ENCODE measurements at places on chromosomes 5 and 9.

GRCh38 chr5:107068782-107069181, 602.0 kb downstream of the EFNA5 start:
- no peak for DNase-seq

DNA sequence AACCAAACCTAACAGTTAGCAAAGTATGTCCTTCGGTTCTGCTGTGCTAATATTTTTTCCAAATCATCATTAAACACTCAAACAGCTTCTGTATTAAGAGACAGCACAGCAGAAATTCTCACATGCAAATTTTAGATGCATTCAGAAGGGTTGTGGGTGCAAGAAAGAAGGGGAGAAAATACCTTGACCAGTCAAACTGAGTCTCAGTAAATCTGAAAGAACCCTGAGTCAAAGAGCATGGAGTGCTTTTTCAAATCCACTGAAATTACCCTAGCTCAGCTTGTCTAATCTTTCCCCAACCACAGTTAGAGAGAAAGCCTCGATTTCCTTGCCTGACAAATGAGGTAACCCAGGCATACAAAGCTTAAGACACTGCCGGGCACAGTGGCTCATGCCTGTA, 55.1 kb downstream of the RETREG1 start:
- no peak for DNase-seq

DNA sequence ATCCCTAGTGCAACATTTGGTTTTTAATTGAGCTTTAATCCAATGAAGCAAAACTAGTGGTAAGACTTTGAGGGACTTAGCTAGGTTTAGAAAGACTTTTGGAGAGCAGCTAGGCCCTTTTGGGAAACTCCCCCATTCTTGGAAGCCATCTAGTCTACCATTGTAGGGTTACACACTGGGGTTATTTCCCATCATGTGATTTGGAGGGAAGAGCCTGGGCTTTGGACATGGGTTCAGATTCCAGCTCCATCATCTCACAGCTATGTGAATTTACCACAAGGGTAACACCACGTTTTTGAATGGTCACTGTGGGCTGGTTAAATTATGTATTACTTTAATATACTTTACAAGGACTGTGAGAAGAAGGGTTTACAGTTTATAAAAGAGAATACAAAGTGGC, 18.3 kb upstream of the TNFSF15 start:
- no peak for DNase-seq

- no peak for DNase-seq
Measured at GRCh38 chr9:34675869-34676268, 13.4 kb upstream of the CCL27 start.

- no peak for DNase-seq
Measured at GRCh38 chr5:128870373-128870772, 94.9 kb upstream of the SLC27A6 start.

- DNase-seq: no peak
Measured at GRCh38 chr5:67300326-67300725, 103.7 kb upstream of the CD180 start.

- no peak for DNase-seq
Measured at GRCh38 chr9:70556771-70557170, 142.3 kb upstream of the KLF9 start.

GRCh38 chr9:110104261-110104809, 103.6 kb downstream of the C9orf152 start:
- no peak for DNase-seq

- DNase-seq: peak; percentile 68
Measured at GRCh38 chr5:103066326-103066725, 53.6 kb downstream of the GIN1 start.

Measured in hematopoietic multipotent progenitor cell treated with erythropoietin and hydrocortisone succinate and interleukin-3 and kit ligand, for 6 days (in vitro differentiated cells).